ENCODE measurements at places on chromosomes 7 and 10.

DNA sequence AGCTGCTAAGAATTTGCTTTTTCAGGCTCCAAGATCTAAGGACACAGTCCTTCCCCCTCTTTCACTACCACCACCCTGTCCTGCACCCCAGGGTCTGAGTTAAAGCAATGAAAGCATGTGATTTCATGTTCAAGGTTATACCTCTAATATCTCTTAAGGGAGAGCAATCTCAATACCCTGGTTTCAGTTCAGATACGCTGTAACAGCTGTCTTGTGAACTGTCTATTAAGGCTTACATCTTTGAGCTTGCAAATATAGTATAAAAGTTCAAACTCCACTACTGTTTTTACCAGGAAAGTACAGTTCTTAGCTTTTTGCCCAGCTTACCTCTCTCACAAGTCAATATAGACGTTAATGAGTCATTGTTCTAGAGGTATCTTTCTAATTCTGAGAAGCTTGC is 2.6 kb downstream of the CPVL start:
- no peak for DNase-seq

- DNase-seq: no peak
These were observed 29.6 kb downstream of the LOXL4 start for GRCh38 chr10:98238391-98238790.

DNA sequence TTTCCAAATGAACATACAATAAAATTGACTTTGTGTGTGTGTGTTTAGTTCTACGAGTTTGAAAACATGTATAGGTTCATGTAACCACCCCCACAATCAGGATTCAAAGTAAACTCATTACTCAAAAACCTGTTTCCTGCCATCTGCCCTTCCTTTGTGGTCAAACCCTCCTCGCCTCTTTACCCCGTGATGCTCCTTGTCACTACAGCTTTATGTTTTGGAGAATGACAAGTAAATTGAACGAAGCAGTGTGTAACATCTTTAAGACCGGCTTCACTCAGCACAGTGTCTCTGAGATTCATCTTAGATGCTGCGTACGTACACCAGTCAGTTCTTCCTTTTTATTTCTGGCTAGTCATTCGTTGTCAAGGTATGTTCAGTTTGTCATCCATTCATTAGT is 54.6 kb upstream of the MKI67 start:
- DNase-seq: no peak

DNA sequence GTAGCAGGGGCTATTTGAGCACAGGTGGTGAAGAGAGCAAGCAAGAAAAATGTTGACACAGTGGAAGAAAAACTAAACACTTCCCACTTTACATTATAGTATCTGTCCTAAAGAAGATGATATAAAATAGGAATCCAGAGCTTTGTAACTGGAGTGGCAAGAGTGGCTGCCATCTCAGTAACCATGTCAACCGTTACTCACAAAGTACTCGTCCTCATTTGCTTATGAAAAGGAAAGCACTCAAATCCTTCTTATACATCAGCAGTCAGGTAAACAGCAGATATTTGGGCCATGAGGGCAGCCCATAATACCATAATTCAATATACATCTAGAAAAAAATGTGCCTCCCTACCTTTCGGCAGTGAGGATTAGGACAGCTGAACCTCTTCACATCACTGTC is 70.1 kb downstream of the RNF216 start:
- DNase-seq: no peak

DNA sequence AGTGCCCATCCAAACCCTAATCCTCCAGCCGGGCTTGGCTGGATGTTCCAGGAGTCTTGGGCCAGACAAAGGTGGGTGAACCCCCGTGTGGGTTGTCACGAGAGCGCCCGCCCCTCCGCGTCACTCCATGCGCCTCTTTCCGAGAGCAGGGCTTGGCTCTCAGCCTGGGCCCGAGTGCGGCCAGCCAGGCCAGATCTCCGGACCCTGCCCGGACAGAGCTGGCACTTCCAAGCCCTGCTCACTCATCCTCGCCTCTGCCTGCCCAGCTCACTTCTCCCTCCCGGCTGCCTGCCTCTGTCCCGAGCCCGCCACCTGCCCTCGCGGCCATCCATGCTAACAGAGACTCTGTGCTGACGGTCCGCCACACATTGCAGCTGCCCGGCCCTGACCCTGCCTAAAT is 34.6 kb downstream of the AGAP3 start:
- no peak for DNase-seq

GRCh38 chr7:46753662-46754061 is 828.2 kb downstream of the TNS3 start:
- DNase-seq: no peak

DNA sequence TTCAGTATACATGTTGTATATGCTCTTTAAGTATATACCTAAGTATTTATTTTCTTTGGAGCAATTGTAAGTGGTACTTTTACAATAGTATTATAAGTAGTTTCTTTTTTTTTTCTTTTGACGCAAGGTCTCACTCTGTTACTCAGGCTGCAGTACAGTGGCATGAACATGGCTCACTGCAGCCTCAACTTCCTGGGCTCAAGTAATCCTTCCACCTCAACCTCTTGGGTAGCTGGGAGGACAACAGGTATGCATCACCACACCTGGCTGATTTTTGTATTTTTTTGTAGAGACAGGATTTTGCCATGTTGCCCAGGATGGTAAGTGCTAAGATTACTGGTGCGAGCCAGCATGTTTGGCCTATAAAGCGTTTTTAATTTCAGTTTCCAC is 13.7 kb upstream of the CDCA7L start:
- no peak for DNase-seq

DNA sequence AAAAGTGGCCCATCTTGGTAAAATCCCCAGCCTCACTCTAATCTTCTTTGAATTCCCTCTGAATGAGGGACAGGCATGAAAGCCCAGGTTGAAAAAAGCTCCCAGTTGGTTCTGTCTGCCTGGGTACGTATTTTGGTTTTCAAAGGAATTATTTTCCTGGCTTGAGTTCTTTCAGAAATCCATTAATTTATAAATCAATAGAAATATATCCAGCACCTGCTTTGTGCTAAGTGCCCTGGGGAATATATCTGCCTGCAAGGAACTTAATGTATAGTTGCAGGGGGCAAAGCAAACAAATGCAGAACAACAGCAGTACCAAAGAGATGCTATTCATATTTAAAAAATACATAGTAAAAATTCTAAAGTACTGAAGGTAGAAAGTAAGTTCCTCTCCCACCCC is 362.7 kb downstream of the REEP3 start:
- no peak for DNase-seq

DNA sequence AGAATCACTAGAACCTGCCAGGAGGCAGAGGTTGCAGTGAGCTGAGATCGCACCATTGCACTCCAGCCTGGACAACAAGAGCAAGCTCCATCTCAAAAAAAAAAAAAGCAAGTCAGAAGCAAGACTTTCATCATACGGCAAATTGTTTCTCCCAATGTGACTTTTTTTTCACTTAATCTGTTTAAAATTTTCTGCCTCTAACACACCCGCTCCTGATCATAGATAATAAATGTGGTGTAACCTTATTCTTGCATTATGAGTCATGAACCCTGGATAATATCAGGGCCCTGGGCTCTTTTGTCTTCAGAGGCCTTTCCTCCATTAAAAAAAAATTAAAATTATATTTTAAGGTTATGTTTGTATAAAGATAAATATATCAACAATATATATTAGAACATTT is 111.4 kb upstream of the JCAD start:
- no peak for DNase-seq

DNA sequence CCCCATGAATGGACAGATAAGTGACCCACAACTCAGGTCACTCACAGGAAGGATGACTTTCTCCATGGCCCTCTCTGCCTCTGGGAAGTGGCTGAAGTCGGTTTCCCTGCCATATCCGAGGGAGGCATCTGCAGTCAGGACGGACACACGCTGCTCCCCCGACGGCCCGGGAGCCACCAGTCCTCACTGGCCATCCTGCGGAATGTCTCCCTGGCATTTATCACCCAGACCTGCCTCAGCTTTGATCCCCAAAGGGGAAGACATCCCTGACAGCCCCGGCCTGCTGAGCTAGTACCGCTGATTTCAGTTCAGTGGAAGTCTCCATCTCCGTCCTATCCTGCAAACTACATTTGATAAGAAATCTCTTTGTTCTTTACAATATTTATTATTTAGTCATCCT is 339.5 kb upstream of the MKI67 start:
- DNase-seq: no peak

- peak; percentile 46 for DNase-seq
These were observed 45.4 kb upstream of the MBL2 start for GRCh38 chr10:52818019-52818418.

- DNase-seq: no peak
These were observed 3.7 kb upstream of the ZNF800 start for GRCh38 chr7:127396184-127396583.

- no peak for DNase-seq
These were observed 300.9 kb downstream of the NEBL start for GRCh38 chr10:20596065-20596755.

GRCh38 chr10:78398382-78398781 is 364.7 kb downstream of the RPS24 start:
- no peak for DNase-seq

DNA sequence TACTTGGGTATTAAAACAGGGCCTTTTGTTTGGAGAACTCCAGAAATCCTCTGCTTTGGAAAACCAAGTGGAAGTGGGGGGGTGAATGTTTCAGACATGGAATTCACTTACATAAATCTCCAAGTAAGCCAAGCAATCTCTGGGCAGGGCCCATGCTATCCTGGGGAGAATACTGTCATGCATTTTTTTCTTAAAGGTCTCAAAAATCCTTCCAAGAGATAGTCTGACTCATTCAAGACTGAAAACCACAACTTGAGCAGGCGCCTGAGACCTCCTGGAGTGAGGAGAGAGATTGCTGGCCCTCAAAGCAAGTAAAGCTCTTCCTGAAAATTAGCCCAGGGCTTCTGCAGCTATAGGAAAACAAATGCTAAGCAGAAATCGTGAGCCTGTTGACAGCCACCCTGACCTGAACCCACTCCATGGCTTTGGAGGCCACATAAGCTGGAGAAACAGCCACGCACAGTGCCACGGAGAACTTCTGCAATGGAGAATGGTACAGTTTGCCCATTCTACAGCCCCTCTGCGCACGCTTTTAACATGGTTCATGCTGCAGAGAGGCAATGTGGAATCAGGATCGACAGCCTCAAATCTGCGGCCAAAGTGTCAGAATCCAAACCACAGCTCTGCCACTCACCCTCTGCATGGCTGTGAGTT is 203.1 kb upstream of the AUTS2 start:
- DNase-seq: no peak

GRCh38 chr10:52443419-52444388 is 129.6 kb downstream of the DKK1 start:
- no peak for DNase-seq

DNA sequence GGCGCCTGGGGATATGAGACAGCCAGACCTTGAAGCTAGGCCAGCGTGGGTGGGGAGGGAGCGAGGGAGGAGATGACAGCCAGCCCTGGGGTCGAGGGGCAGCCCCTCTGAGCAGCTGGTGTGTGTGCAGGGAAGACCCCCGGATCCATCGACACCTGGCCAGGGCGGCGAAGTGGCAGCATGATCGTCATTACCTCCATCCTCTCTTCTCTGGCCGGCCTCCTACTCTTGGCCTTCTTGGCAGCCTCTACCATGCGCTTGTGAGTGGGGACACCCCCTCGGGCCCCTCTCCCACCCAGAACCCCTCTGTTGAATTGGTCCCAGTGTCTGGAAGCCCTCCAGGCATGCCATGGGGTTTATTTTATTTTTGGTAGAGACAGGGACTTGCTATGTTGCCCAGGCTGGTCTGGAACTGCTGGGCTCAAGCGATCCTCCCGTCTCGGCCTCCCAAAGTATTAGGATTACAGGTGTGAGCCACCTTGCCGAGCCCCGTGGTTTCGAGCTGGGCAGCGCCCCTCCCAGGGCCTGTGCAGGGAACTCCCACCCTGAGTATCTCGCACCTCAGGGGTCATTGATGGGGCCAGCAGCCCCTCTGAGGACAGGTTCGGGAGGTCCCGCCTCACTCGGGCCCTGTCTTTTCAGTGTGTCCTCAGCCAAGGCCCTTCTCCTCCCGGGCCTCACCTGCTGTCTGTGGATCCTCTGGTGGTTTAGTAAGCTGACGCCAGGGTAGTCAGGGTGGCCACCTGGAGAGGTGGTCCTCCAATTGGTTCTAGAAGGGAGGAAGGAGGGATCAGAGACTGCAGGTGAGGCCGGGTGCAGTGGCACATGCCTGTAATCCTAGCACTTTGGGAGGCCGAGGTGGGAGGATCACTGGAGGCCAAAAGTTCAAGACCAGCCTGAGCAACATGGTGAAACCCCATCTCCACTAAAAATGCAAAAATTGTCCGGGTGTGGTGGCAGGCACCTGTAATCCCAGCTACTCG is 3.8 kb downstream of the UPK3B start:
- no peak for DNase-seq

- DNase-seq: no peak
These were observed 1031.5 kb downstream of the SORCS1 start for GRCh38 chr10:106132956-106133355.

DNA sequence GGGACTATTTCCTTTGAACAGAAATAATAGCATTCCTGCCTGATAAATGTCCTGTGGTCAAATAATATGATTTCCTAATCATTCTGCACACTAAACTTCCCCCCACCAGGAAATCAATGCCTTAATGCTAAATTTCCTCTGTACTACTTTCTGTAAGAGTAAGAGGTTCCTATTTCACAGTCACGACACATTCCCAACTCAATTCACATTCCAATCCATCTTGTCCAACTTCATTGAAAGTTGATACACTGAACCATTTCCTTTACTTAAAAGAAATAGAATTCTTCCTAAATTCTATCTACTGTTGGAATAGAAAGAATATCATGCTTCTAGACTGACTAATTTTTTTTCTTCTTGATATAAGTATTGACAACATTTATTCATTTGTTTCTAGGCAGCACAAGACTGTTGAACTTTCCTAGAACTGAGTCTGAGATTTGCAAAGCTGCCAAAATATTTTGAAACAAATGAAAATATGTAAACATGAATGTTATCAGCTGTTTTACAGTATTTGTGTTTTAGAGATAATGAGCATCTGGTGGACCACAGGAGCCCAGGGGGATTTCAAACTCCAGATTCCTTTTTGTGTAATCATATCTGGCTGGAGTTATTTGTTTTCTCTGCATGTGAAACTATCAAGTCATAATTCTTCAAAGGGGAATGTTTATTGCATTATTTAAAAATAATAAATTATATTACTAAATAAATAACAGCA is 121.5 kb downstream of the TPST1 start:
- no peak for DNase-seq

GRCh38 chr7:127932496-127932895 is 98.7 kb downstream of the LRRC4 start:
- DNase-seq: no peak

DNA sequence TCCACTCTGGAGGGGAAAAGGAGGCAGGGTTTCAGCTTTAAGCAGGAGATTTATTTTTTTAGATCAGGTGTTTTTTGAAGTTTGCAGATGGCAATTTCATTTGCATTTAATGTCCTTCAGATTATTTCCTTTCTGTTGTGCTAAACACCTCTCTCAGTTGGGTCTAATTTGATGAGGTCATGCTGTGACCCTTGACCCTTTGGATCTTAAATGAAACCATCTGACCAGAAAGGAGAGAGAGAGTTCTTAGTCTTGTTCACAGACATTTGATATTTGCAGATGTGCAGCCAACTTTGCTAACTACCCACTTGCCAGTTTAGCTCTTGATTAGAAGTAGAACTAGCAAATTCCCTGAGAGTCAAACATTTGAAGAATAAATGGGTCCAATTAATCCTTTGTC is 101.5 kb upstream of the RAB11FIP2 start:
- peak; percentile 17 for DNase-seq

All from neuronal stem cell (in vitro differentiated cells).